Vagina (tissue), 2 donors: ENCODE measurements at places on chromosomes 16 and 17.
A peak's percentile ranks its signal among the peaks of the same experiment; 100 is the strongest.

GRCh38 chr16:64311241-64311640, 810.6 kb downstream of the CDH11 start:
- no peaks in the 10 kb centered on the region for H3K27me3 ChIP-seq
- no peaks in the 10 kb centered on the region for H3K4me1 ChIP-seq
- no peaks in the 10 kb centered on the region for H3K36me3 ChIP-seq
- no peak for DNase-seq
- H3K27ac ChIP-seq: no peak overlapping the region

GRCh38 chr16:66931665-66932064, 2.5 kb downstream of the CIAO2B start:
- H3K27ac ChIP-seq: no peak overlapping the region
- no peaks in the 10 kb centered on the region for H3K27me3 ChIP-seq
- DNase-seq: no peak
- H3K4me3 ChIP-seq: no peak overlapping the region
- no peaks in the 10 kb centered on the region for H3K36me3 ChIP-seq
- H3K4me1 ChIP-seq: peaks cover 38% of the 10 kb centered on the region

- peaks cover 29% of the 10 kb centered on the region for H3K4me1 ChIP-seq
- no peaks in the 10 kb centered on the region for H3K27me3 ChIP-seq
- no peak overlapping the region for H3K27ac ChIP-seq
Observed at GRCh38 chr17:76416899-76417298, 32.5 kb downstream of the SPHK1 start.

DNA sequence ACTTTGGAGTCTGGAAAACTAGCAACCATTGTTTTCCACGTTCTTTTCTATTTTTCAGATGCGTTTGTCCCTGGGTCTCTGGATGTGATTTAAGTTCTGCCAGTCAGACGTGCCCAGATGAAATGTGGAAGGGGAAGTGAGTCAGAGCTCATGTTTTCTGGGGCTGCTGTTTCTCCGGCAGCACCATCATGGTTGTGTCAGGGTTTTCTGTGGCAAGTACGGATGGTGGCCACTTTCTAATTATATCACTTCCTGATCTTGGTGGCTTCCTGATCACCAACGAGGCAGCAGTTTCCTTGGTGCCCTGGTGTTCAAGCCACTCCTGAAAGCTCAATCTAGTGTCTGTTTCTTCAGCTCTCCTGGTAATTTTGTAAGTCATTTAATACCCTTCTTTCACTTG, 31.4 kb upstream of the PMFBP1 start:
- H3K4me1 ChIP-seq: no peaks in the 10 kb centered on the region
- no peak for DNase-seq
- H3K4me3 ChIP-seq: no peak overlapping the region
- no peaks in the 10 kb centered on the region for H3K36me3 ChIP-seq
- no peaks in the 10 kb centered on the region for H3K27me3 ChIP-seq

- DNase-seq: no peak
- peaks cover 17% of the 10 kb centered on the region for H3K36me3 ChIP-seq
- H3K4me3 ChIP-seq: no peak overlapping the region
- peak overlapping the region; percentile 53 for H3K27ac ChIP-seq
Observed at GRCh38 chr16:10971560-10971961, 27.2 kb downstream of the CLEC16A start.

DNA sequence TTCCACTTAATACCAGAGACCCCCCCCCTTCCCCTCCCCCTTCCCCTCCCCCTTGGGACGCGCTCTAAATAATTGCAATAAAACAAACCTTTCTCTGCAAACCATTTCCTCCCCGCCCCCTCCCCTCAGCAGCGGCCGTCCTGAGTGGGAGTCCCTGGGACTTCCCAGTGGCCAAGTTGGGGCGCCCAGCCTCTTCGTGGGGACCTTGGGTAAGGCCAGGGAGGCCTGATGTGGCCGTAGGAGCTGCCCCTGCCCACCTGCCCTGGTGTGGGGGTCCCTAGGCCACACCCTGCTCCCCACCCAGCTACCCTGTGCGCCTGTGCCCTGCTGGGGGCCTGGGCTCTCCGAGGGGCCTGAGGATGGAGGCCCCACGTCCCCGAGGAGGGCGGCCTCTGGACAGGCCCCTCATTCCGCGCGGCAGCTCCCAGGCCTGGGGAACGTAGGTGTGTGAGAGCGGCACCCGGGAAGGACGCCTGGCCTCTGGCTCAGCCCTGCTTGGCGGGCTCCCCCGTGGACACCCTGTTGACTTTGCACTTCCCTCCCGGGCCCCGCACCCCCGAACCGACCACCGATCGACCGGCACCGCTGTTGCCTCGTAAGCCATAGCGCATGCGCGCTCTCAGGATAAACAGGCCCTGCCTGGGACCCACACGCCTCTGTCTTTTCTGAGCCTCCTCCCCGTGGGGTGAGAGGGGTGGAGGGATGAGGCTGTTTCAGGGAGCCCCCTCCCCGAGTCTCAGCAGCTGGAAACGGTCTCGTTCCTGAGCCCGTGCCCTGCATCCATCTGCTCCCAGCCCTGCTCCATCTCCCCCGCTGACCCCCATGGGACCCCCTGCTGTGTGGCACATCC, 9.0 kb downstream of the NTHL1 start:
- no peaks in the 10 kb centered on the region for H3K27me3 ChIP-seq
- DNase-seq: no peak
- H3K27ac ChIP-seq: peak overlapping the region; percentile 91
- peaks cover 93% of the 10 kb centered on the region for H3K4me1 ChIP-seq

GRCh38 chr16:87681981-87682570, 79.8 kb downstream of the JPH3 start:
- H3K27me3 ChIP-seq: no peaks in the 10 kb centered on the region
- H3K4me3 ChIP-seq: no peak overlapping the region
- no peaks in the 10 kb centered on the region for H3K36me3 ChIP-seq

DNA sequence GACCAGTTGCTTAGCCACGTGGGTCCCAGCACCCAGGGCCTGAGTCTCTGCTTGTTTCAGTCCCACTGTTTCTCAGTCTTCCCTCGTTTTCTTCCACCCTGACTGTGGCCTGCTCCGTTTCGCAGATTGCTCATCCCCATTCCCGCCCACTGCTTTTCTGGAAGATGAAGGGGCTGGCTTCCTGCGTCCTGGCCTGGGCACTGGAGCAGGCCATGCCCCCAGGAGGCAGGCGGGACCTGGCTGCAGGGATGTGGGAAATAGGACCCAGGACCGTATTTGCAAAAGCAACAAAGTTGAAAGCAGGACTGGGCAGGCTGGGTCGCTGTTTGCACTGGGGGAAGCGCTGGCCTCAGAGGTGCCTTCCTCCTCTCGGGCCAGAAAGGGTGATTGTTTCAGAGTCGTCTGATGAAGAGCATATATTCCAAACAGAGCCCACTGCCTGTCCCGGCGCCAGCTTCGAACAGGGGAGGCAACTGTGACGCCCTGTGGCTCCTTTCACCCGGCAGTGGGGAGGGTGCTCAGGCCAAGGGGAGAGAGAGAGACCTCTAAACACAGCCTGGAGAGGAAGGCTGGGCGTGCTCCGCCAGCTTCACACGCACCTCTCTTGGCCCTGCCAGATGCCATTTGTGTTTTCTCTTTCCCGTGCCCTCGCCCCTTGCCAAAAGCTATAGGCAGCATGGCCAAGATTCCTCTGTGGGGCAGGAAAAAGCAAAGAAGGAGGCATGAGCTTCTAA, 108.6 kb downstream of the CMIP start:
- no peaks in the 10 kb centered on the region for H3K36me3 ChIP-seq
- DNase-seq: no peak
- peaks cover 36% of the 10 kb centered on the region for H3K4me1 ChIP-seq
- no peak overlapping the region for H3K4me3 ChIP-seq
- H3K27me3 ChIP-seq: no peaks in the 10 kb centered on the region

DNA sequence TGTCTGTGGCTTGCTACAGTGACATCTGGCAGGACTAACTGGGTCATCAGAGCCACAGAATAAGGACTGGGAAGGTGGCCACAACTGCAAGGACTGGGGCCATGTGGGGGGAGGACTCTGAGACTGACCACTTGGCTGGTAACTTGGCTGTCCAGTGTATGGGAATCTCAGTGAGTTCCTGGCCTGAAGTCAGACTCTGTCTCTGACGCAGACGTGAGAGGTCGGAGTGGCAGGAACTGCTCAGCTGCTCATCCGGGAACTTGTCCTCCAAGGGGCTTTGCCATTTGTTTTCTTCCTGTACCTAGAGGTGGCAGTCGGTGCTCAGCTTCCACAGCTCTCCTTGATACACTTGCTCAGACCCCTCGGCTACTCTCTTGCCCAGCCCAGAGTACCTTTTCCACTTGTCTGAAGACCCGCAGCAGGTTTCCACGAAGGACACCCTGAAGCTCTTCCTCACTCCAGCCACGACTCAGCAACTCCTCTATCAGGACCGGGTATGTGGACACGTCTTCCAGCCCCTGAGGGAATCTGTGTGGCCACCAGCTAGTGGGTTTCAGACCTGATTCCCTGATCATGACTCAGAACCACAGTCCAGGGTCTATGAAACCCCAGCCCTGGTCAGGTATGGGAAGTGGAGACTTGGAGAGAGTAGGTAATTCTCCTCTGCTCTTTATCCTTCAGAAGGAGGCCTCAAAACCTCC, 7.3 kb upstream of the DPEP3 start:
- H3K4me3 ChIP-seq: no peak overlapping the region
- no peaks in the 10 kb centered on the region for H3K4me1 ChIP-seq
- DNase-seq: no peak
- H3K36me3 ChIP-seq: no peaks in the 10 kb centered on the region
- no peak overlapping the region for H3K27ac ChIP-seq

- no peaks in the 10 kb centered on the region for H3K4me1 ChIP-seq
- H3K4me3 ChIP-seq: no peak overlapping the region
- peaks cover 79% of the 10 kb centered on the region for H3K36me3 ChIP-seq
- no peak overlapping the region for H3K27ac ChIP-seq
- no peak for DNase-seq
Observed at GRCh38 chr16:58187665-58188421, 10.1 kb downstream of the CSNK2A2 start.

DNA sequence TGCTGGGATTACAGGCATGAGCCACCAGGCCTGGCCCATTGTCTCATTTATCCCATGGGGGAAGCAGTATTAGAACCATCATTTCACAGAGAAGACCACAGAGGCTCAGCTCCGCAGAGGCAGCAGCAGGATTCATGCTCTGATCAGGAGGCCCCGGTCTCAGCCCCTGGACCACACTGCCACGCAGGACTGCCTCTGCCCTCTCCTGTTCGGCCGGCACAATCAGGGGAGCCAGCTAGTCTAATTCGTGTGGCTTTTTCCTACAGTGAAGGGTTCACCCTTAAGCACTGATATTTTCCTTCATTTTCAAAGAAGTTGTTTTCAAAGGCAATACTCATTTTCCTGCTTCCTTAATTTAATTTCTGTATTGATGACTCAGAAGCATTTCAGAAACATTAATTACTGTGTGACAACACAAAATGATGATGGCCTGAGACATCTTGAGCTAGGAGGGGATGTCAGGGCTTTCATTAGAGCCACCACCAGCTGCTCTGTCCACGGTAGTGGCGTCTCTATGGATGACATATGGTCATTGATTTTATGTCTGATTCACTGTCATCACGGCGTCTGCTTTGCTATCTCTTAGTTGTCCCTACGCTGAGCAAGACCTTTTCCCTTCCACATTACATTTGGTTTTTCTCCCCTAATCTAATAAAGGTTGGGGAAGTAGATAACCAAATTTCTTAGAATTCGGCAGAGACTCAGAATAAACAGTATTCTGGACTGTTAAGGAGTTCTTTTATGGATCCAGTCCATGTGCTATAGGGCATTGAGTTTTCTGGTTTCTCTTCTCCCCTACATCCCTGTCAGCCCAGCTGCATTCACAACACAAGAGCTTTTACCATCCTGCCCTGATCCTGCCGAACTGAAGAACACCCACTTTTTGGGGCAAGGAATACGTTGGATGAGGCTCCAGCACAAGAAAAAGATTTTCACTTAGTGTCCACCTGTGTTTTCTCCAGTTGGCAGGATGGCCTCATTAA, 314.0 kb downstream of the SLC39A11 start:
- H3K4me3 ChIP-seq: no peak overlapping the region
- H3K36me3 ChIP-seq: no peaks in the 10 kb centered on the region
- no peak for DNase-seq
- no peaks in the 10 kb centered on the region for H3K4me1 ChIP-seq
- no peaks in the 10 kb centered on the region for H3K27me3 ChIP-seq

- no peaks in the 10 kb centered on the region for H3K4me1 ChIP-seq
- H3K27me3 ChIP-seq: no peaks in the 10 kb centered on the region
- peaks cover 13% of the 10 kb centered on the region for H3K36me3 ChIP-seq
Observed at GRCh38 chr16:69465083-69465721, 40.8 kb downstream of the CYB5B start.

DNA sequence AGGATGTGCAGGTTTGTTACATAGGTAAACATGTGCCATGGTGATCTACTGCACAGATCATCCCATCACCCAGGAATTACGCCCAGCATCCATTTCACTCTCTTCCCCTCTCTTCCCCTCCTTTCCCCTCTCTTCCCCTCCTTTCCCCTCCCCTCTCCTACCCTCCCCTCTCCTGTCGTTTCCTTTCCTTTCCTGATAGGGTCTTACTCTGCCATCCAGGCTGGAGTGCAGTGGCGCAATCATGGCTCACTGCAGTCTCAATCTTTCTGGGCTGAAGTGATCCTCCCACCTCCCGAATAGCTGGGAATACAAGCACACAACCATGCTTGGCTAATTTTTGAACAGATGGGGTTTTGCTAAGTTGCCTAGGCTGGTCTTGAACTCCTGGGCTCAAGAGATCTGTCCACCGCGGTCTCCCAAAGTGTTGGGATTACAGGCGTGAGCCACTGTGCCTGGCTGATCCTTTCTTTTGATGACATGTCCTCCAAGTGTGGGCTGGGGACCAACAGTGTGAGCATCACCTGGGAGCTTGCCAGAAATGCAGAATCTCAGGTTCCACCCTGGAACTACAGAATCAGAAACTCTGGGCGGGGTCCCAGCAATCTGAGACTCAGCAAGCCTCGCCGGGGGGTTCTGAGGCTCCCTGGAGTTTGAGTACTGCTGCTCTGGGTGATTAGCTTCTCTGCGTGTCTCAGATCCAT, 10.8 kb downstream of the ATP2C2 start:
- DNase-seq: no peak
- no peak overlapping the region for H3K4me3 ChIP-seq
- H3K27me3 ChIP-seq: no peaks in the 10 kb centered on the region
- no peak overlapping the region for H3K27ac ChIP-seq
- H3K4me1 ChIP-seq: peaks cover 16% of the 10 kb centered on the region

DNA sequence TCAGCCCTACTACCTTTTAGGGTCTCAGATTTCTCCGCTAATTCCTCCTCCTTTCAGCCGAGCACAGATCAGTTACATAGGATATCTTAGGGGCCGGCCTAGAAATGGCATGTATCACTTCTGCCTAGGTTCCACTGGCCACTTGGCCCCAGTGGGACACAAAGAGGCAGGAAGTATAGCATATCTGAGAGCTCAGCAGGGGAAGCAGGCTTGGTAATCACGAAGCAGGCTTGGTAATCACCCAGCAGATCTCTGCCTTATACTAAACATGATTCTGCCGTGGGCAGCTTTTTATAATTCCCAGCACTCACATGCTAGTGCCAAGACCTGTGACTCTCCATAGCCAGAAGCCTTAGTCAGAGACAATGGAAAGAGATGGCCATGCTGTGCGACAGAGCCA, 59.6 kb upstream of the CACNG5 start:
- no peak overlapping the region for H3K4me3 ChIP-seq
- DNase-seq: no peak
- H3K27me3 ChIP-seq: no peaks in the 10 kb centered on the region
